Esophagus muscularis mucosa (tissue), 4 donors: ENCODE measurements at places on chromosomes 6 and 20. TPM values are rescaled to one million over a fixed set of nuclear protein-coding genes. Genes with fewer than 3 reads are reported as not detected.

Gene PRL
- total RNA-seq, result not detected

Gene LAMA5
- 164 TPM for total RNA-seq

DNA sequence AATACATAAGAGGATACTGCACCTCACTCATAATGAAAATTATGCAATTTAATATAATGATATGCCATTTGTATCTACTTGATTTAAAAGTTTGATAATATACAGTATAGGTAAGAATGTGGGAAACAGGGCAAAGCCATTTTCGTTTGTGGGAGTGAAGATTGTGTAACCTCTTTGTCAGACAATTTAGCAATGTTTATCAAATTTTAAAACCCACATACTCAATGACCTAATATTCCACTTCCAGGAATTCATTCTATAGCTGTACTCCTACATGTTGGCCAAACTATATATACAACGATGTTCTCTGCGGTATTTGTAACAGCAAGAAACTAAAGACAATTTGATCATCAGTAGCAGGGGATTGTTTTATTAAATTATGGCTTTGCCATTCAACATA, 17.8 kb upstream of the FKBP5 start:
- DNase-seq, result no peak

DNA sequence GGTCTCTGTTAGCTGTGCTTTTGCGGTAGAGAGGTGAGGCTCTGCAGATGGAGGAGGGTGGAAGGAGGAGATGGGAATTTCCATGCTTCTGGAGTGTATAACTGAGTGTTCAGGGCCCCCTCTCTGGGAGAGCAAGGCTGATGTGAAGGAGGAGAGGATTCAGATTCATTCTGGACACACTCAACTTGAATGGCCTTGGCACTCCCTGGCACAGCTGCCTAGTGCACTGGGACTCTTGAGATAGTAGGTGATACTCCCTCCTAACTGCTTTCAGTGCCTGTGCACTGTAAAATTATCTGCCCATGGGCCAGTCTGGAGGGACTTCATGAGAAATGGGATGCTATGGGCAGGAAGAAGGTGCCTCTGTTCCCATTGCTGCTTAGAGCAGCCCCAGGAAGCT, 54.2 kb upstream of the MYL9 start:
- DNase-seq, result no peak

- DNase-seq, result no peak
These were observed 117.4 kb upstream of the FRMD1 start for GRCh38 chr6:168196385-168196860.

GRCh38 chr6:91449539-91449938, 862.7 kb upstream of the MAP3K7 start:
- DNase-seq, result no peak

GRCh38 chr20:4569865-4570264, 151.8 kb upstream of the PRND start:
- no peak for DNase-seq

- DNase-seq, result no peak
These were observed 21.6 kb downstream of the TPX2 start for GRCh38 chr20:31760519-31761240.

DNA sequence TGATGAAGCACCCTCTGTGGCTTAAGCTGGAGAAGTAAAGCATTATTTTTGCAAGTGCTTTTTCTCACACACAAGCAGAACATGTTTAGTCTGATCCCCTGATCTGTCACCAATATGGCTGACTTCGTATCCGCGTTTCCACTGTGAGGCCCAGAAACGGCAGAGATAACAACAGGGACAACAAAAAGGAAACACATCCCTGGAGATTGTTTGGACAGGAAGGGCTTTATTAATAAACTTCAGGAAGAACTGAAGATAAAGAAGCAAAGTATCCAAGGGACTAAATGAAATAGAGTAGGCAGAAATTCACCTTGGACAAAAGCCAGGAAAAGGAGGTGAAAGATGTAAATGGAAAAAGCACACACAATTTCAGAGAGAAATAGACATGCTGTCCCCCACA, 49.2 kb downstream of the RARS2 start:
- no peak for DNase-seq

- no peak for DNase-seq
These were observed 195.9 kb upstream of the CDH4 start for GRCh38 chr20:61056116-61056515.

DNA sequence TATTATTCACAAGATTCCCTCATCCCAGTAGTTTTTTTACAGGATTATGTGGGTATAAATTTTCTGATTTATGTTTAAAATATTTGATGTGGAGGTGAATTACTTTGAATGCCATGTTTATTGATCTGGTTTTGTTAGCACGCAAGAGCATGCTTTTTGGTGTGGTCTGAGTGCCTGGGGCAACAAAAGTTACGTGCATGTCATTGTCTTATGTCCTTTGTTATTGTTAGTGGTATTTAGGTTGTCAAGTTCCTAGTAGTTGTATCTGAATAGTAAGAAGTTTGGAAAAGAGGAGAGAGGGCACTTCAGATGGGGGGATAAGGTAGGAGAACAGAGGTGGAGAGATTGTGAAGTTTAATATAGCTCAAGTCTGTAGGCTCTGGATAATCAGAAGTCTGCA, 95.0 kb downstream of the ATRN start:
- no peak for DNase-seq

GRCh38 chr6:34573567-34574183, 17.5 kb upstream of the SPDEF start:
- DNase-seq, result no peak

GRCh38 chr20:53876956-53877355, 193.4 kb downstream of the BCAS1 start:
- no peak for DNase-seq

- no peak for DNase-seq
These were observed 26.2 kb upstream of the CLDN20 start for GRCh38 chr6:155237613-155238012.
